B cell (primary cell): ENCODE measurements at places on chromosomes 4 and X.

DNA sequence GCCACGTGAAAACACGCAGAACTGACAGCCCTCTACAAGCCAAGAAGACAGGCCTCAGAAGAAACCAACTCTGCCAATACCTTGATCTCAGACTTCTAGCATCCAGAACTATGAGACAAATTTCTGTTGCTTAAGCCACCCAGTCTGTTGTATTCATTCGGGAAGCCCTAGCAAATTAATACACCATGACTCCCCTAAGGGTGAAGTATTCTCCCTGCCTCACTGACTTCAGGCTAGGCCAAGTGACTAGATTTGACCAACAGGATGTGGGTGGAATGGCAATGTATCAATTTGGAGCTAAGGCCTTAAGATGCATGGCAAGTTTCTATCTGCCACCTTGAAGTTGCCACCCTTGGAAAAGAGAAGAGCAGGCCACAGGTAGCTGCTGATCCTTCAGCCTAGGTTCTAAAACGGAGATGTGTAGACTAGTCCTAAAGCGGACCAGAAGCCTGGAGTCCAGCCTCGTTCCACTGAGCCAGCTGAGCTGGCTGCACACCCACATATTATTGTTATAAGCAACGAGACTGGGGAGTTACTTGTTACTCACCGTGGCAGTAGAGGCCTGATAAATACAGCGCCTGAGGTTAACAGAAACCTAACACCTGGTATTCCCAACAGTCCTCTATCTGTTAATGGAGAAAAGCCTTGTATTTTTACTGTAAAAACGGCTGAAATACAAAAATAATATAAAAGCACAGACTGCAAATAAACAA is 16.4 kb downstream of the SCARB2 start:
- peaks cover 4% of the 10 kb centered on the region for H3K36me3 ChIP-seq
- no peak for DNase-seq
- H3K4me3 ChIP-seq, result no peak overlapping the region
- peaks cover 50% of the 10 kb centered on the region for H3K4me1 ChIP-seq

GRCh38 chrX:104712515-104712914 is 146.5 kb downstream of the IL1RAPL2 start:
- no peak overlapping the region for H3K27ac ChIP-seq
- no peaks in the 10 kb centered on the region for H3K4me1 ChIP-seq
- DNase-seq, result no peak
- no peaks in the 10 kb centered on the region for H3K27me3 ChIP-seq

GRCh38 chr4:5452156-5452555 is 256.2 kb downstream of the EVC2 start:
- H3K4me1 ChIP-seq, result no peaks in the 10 kb centered on the region
- no peak for DNase-seq
- no peaks in the 10 kb centered on the region for H3K27me3 ChIP-seq

GRCh38 chr4:42671431-42672194 is 14.7 kb upstream of the ATP8A1 start:
- H3K36me3 ChIP-seq, result no peaks in the 10 kb centered on the region
- H3K27ac ChIP-seq, result no peak overlapping the region
- peaks cover 6% of the 10 kb centered on the region for H3K4me1 ChIP-seq
- H3K27me3 ChIP-seq, result no peaks in the 10 kb centered on the region

- H3K27ac ChIP-seq, result peak within 1 kb of the TSS; percentile 43
- no peaks in the 10 kb centered on the region for H3K36me3 ChIP-seq
- DNase-seq, result peak; percentile 87
- peak within 1 kb of the TSS; percentile 73 for H3K4me3 ChIP-seq
These were observed at the start of gene FOXO4 for GRCh38 chrX:71095555-71095980. TSS of gene FOXO4 (plus strand) at chrX:71095851. CDS start at chrX:71096529, 678 bp downstream.

- H3K36me3 ChIP-seq, result peaks cover 13% of the 10 kb centered on the region
- no peak for DNase-seq
- H3K27me3 ChIP-seq, result no peaks in the 10 kb centered on the region
- no peak overlapping the region for H3K4me3 ChIP-seq
- no peaks in the 10 kb centered on the region for H3K4me1 ChIP-seq
These were observed 11.7 kb downstream of the C1GALT1C1 start for GRCh38 chrX:120617996-120618630.

DNA sequence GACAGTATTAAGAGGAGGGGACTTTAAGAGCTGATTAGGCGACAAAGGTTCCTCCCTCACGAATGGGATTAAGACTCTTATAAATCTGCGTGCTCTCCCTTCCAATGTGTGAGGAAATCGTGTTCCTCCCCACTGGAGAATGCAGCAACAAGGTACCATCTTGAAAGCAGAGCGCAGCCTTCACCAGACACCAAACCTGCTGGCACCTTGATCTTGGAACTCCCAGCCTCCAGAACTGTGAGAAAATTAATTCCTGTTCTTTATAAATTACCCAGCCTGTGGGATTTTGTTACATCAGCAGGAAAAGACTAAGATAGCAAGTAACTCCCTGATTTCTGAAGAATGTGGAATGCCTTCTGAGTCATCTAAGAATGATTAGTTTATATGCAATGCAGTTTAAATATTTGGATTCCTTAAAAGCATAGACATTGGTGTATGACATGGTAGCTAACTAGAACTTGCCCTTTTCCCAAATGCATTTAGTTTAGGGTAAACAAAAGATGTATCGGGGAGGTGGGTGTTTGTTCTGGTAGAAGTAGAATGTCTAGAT is 86.1 kb downstream of the USP46 start:
- H3K4me3 ChIP-seq, result no peak overlapping the region
- H3K36me3 ChIP-seq, result no peaks in the 10 kb centered on the region
- H3K27me3 ChIP-seq, result no peaks in the 10 kb centered on the region
- H3K27ac ChIP-seq, result no peak overlapping the region
- DNase-seq, result no peak

GRCh38 chr4:25213347-25213979 is 20.4 kb upstream of the PI4K2B start:
- H3K27me3 ChIP-seq, result no peaks in the 10 kb centered on the region
- H3K4me1 ChIP-seq, result no peaks in the 10 kb centered on the region
- DNase-seq, result no peak
- no peak overlapping the region for H3K4me3 ChIP-seq
